CD4-positive, alpha-beta T cell treated with Interleukin-17A for 4 hours (primary cell): ENCODE measurements at places on chromosomes 1 and 21.

GRCh38 chr1:212566522-212567479 is 41.8 kb upstream of the ATF3 start:
- DNase-seq: peak; percentile 72

DNA sequence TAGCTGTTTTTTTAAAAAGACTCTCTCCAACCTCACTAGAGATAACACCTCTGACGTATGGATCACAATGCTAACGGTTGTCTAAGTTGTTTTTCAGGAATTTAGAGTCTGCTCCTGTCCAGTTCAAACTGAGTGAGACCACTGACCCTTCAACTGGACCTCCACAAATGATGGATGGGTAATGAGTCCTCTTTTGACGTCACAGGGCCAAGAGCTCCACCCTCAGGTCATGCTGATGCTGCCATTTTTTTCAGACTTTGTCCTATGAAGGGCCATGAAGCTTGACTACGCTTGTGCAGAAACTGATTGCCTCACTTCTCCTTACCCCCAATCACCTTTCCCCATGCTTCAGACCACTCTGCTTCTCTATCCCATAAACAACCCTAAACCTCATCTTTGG is 16.6 kb downstream of the GRIK3 start:
- no peak for DNase-seq

- DNase-seq: no peak
Observed at GRCh38 chr1:180805316-180805715, 107.4 kb upstream of the KIAA1614 start.

DNA sequence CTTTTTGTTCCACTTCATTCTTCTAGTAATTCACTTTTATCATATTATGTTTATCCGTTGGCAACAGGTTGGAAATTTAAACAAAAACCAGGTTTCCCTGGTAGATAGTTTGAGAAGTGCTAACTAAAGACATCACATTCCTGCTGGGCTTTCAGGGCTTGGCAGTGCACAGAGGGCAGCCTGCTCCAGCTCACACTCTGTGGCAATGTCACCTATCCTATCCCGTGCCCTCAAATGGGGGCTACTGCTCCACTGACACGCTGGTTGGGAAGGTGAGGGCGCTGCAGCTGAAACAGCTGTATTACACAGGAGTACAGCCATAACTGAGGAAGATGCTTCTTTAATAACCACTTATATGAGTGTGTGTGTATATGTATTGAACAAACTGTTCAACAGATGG is 49.7 kb downstream of the RCAN1 start:
- DNase-seq: no peak

- no peak for DNase-seq
Observed at GRCh38 chr1:218078916-218079315, 206.2 kb upstream of the RRP15 start.

DNA sequence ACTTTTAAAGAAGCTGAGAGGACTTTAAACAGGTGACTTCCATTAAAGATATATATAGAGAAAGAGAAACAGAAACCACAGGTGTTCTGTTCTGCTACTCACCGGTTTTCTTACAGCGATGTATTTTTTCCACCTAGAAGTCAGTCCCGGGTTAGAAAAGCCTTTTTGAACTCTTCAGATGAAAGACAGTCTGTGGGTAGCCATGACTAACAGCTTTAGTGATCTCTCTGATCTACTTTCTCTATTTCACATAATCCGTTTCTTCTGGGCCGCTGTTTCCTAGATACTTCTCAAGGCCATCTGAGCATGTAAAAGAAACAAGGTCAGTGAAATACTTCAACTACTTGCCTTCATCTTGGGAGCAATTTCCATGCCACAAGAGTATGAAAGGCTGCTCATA is 25.1 kb downstream of the WDR64 start:
- DNase-seq: peak; percentile 33

DNA sequence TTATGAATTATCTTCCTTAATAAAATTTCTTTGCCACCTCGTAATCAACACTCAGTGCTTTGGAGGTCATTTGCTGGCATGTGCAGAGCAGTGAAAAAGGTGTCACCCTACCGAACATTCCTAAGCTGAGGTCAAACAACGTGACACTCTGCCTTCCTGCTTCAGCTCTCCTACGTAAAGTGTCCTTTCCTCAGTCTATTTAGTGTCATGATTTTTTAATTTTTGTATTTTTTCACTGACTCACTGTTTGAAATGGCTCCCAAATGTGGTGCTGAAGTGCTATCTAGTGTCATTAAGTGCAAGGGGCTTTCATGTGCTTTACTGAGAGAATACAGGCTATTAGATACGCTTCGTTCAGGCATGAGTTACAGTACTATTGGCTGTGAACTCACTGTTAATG is 37.0 kb upstream of the ITPKB start:
- no peak for DNase-seq

GRCh38 chr1:203124546-203125317 is 2.8 kb upstream of the ADORA1 start:
- DNase-seq: no peak

GRCh38 chr1:230788561-230789275 is 41.5 kb downstream of the CAPN9 start:
- no peak for DNase-seq

DNA sequence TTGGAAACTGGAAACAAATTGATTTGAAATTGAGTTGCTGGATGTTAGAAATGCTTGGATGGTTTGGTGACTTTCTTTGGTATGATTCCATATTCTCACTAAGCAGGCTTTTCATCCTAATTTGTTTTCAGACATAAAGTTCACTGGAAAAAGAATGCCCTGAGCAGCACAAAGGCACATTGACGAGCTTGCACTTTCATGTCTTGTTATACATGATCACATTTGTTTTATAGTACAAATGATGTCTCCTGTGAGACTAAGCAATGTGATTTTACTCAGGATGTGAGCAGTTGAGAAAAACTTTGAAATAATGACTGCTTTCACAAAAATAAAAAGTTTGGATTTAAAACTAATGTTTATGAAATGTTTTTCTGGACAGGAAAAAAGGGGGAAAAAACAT is 63.6 kb downstream of the KCNT2 start:
- DNase-seq: no peak
